Activated naive CD8-positive, alpha-beta T cell treated with anti-CD3 and anti-CD28 coated beads, Interleukin-2, amount 10 ng/mL, durations not matched to agents 7 days and 5 days (primary cell): ENCODE measurements at places on chromosomes 6 and 20.

- no peak for DNase-seq
These were observed 19.5 kb downstream of the SRSF6 start for GRCh38 chr20:43477193-43477592.

- no peak for DNase-seq
These were observed 291.9 kb upstream of the NOX3 start for GRCh38 chr6:155747491-155747890.

GRCh38 chr6:75326557-75327258 is 42.1 kb upstream of the TMEM30A start:
- no peak for DNase-seq

- DNase-seq = no peak
These were observed 66.2 kb downstream of the PRR18 start for GRCh38 chr6:166241974-166242373.

DNA sequence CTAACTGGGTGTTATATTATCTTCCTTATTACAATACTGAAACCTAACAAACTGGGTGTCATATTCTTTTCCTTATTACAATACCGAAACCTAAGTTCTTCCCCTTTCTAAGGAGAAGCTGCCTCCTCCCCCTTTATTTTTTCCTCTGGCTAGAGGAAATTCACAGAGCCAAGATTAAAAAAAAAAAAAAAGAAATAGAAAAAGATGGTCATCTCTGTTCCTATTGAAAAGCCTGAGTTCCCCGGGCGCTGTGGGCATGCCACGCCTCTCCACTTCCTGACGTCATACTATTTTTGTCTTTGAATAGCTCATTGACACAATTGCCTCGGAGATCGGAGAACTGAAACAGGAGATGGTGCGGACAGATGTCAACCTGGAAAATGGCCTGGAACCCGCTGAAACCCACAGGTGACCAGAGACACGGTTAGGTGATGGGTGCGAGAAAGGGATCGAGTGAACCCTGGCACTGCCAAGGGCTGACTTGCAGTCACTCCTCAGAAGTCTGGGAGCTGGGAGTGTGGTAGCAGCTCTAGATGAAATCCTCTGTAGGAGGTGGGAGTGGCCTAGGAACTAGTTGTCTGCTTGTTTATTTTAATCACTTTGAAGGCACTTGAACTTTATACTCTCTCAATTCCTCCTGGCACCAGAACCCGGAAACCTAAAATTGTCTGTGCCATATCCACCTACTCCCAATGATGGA is 82.2 kb upstream of the NAA20 start:
- DNase-seq = no peak

DNA sequence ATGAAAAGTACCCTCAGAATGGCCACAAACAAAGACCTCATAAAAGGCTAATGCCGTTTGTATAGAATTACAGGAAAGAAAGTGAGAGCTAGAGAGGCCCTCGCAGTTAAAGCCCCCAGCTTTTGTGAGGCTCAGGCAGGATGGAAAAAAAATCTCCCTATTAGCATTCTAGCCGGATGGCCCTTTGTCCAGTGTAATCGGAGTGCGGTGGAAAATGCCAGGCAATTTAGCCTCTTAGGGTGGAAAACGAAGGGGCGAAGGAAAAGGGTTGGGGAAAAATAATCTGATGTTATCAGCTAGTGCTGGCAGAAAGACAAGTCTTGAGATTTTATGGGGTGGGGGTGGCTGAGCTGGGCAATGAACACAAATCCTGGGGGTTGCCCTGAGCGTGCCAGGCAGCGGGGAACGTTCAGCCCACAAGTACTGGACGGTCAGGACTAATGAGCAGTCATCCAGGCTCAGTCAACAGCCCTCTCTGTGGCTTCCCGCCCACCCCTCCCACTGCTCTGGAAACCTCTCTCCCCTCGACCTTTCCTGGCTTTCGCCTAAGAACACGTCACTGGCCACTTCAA is 92.4 kb downstream of the PSMG4 start:
- no peak for DNase-seq

GRCh38 chr6:21501021-21501354 is 92.6 kb upstream of the SOX4 start:
- no peak for DNase-seq

DNA sequence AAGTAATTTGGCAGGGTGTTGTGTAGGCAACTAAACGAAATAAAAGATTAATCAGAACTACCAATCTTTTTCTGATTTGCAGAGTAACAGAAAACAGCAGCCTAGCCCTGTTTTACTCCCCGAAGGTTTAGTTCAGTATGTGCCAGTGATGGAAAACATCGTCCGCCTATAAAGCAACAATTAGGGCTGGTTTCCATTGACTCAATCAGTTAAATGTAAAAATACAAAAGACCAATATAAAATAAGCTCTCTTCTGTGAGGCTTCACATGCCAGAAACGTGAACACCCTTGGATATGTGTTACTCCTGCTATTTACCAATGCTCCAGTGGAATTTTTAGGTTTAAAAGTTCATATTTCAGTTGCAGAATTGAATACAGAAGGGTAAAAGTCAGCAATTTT is 210.5 kb upstream of the RSPO3 start:
- no peak for DNase-seq

DNA sequence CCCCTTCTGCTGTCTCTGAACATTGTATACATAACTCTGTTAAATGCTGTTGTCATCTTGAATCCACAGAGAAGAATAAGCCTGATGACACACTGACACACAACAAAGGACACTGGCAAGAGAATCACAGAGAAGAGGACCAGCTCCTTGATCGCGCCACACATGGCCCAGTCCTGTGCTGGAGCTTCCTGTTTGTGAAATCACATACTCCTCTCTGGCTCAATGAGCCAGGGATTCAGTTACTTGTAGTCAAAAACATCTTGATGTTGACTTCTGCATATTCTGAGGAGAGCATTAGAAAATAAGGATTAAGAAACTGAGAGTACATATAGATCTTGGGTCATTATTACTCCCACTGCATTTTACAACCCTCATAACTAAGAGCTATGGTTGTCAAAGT is 100.1 kb downstream of the EPB41L2 start:
- no peak for DNase-seq

- no peak for DNase-seq
These were observed 149.8 kb downstream of the SYCP2 start for GRCh38 chr20:59783641-59784010.

DNA sequence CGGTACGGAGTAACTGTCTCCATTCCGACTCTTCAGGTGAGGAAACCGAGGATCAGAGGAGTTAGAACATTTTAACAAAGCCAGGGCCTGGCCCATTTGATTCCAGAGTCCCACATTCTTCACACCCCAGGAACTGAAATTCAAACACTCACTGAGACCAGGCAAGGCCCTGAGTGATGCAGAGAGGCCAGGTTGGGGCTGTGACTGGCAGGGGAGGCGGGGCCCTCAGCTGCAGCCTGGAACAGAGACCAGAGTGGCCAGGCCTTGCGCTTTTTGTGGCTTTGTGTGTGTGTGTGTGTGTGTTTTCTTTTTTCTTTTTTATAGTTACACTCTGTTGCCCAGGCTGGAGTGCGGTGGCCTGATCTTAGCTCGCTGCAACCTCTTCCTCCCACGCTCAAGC is 57.2 kb downstream of the BCAS4 start:
- no peak for DNase-seq

DNA sequence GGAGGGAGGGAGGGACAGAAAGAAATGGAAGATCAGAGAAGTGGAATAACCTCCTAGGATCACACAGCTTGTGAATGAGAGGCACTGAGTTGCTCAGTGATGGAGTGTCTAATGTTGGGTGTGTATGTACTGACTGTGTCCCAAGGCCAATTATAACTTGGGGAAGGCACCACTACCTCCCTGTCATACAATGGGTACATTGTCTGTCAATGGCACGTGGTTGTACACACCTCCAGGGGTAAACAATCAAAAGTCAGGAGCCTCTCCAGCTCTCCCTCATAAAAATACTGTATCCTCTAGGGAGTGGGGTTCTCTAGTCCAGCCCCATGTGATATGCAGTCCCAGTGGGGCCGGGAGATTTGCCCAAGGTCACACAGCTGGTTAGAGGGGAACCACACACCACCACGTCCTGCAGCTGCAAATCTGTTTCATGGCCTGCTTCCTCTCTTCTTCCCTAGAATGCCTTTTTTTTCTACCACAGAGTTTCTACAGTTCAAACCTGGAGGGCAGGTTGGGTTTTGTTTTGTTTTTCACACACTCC is 112.5 kb downstream of the SNX5 start:
- DNase-seq = no peak

DNA sequence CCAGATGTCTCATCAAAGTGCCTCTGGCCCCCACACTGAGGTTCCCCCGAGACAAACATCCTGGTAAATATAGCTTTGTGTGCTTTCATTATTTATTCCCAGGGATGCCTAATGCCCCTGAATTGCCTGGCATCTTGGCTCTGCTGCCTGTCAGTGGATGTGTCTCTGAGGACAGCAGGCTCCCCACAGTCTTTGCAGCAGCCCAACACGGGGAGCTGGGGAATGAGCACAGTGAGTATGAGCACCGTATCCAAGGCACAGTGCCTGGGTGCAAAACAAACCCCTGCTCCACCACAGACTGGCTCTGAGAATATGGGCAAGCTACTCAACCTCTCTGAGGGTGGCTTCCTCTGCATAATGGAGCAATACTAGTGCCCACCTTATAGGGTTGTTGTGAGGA is 165.9 kb downstream of the PTPRT start:
- no peak for DNase-seq

DNA sequence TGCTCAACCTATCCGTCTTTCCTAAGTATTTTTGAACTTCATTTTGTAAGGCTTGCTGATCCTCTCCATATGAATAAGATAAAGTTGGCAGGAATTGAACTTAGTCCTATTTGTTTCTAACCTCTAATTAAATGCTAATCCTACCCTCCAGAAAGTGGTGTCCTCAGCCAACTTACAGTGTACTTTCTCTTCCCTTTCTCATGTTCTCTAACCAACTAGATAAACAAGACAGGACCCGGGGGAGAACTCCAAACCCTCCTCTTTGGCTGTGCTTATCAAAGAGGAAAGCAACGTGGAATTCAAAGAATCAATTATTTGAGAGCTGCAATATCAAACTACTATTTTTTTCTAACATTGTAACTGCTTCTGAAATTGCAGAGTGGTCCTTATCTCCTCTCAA is 56.5 kb upstream of the NRSN1 start:
- DNase-seq = no peak

GRCh38 chr6:37262446-37263026 is 4.6 kb upstream of the TMEM217 start:
- no peak for DNase-seq

DNA sequence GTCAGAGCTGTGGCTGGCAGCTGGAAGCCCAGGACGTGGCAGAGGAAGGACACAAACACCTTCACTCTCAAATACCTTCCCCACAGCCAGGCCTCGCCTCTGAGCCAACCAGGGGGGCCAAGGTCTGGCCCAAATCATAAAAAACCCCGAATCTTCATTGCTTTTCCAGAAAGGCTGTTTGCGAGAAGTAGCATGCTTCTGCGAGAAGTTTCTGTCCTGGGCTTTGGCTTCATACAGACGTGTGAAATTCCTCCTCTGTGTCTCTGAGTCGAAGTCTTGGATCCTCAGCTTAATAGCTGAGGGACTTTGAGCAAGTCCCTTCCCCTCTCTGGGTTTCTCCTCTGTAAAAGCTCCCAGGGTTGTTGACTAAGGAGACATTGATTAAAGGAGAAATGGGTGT is 63.0 kb downstream of the CHMP4B start:
- DNase-seq = no peak

- DNase-seq = no peak
These were observed 575.5 kb upstream of the ID4 start for GRCh38 chr6:19261642-19262041.

DNA sequence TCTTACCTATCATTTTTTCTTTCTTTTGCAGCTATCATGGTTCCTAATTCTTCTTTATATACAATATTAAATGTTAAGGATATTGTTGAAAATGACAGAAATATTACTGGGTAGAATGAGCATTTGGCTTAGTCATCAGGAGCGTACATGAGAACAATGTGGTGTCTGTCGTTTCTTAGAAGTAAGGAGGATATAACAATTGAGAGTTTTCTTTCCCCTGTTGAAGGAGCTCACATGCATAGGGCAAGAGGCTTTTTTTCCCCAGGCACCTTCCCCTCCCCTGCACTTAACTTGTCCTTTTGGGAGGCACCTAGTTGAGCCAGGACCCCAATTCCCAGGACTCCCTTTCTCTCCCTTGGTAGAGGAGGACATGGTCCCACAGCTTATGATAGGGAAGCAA is 25.0 kb downstream of the MC3R start:
- DNase-seq = no peak

- no peak for DNase-seq
These were observed 52.5 kb upstream of the NEDD9 start for GRCh38 chr6:11284996-11285395.

GRCh38 chr6:124866040-124866439 is 96.2 kb upstream of the RNF217 start:
- DNase-seq = no peak

DNA sequence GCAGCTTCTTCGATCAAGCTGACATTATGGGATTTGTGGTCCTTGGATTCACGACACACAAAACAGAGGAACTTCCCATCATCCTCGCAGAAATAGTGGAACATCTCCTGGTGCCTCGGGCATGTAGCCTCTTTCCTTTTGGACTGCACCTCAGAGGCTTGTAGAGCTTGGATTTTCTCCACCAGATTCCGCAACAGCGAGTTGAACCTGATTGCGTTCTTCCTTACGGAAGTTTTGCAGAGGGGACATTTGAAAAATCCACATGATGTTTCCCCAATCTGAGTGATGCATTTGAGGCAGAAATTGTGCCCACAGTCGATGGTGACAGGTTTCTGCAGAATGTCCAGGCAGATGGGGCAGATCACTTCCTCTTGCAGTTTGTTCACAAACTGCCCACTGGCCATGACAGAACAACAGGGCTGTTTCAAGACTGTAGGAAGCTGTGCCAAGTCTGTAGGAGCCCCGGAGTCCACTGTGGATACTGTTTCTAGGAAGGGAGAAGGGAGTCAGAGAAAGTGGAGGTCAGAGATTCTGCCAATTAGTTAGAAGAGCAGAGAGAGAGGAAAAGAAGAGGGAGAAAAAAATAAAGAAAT is 392 bp downstream of the TRIM31 start:
- no peak for DNase-seq

DNA sequence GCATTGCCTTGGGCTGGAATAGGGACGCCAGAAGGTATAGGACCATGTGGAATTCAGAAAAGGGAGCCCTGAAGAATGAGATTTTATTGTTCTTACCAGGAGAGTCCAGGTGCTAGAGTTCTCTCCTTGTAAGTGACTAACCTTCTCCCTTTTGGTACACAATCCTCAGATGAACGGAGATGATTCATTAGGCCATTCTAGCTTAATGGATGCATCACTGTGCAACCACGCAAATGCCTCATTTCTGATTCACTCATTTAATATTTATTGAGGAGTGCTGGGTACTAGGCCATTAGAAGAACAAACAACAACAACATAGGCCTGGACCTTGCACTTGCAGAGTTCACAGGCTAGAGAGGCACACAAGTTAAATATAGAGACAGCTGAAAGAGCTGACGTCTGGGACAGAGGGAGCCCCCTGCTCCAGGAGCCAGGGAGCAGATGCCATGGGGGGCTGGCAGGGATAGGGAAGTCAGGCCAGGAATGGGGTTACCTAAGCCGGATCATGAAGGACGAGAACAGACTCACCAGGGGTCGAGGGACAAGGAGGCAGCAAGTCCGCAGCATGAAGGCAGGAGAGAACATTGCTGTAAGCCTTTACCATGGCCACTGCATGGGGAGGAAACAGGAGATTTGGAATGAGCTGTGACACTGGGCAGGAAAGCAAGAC is 179.5 kb upstream of the AKAP12 start:
- DNase-seq = no peak
